Activated T-helper 17 cell treated with anti-CD3 and anti-CD28 coated beads, Interleukin-2, amount 50 U/mL, for 72 hours (primary cell): ENCODE measurements at places on chromosomes 2 and 18. TPM values are rescaled to one million over a fixed set of nuclear protein-coding genes. Genes with fewer than 3 reads are reported as not detected.
A peak's percentile ranks its signal among the peaks of the same experiment; 100 is the strongest.

GRCh38 chr2:185484602-185485001 is 254.0 kb upstream of the FSIP2 start:
- no peak for ATAC-seq

- ATAC-seq = no peak
These were observed 337.4 kb upstream of the PIK3C3 start for GRCh38 chr18:41617647-41618046.

DNA sequence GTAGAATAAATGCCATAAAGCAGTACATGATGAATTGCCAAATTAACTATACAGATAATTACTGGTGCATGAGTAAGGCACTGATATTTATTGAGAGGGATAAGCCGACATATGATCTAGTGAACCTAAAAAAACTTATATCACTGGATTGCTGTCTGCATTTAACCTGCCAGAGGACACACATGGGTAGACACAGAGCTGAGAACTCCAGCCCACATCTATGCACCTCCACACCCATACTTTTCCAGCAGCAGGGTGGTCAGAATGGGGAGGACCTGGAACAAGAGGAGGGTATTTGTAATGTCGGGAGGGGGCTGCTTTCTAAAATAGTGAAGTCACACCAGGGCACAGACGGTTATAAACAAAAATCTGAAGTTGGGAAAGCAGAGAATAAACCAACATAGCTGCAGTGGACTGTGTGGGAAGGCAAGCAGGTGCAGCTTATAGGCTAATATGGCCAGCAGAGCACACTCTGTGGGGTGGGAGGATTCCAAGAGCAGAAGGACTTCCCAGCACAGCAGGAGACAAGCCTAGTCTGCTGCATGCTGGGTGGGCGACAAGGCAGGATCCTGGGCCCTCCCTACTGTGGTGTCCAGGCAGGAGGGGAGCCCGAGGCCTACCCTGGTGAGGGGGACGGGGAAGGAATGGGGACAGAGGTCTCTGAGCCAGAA is 17.2 kb downstream of the ST3GAL5 start:
- ATAC-seq = no peak

- ATAC-seq = no peak
These were observed 29.1 kb upstream of the PMAIP1 start for GRCh38 chr18:59870623-59871130.

GRCh38 chr18:23479829-23480505 is 23.3 kb upstream of the RMC1 start:
- ATAC-seq = no peak

DNA sequence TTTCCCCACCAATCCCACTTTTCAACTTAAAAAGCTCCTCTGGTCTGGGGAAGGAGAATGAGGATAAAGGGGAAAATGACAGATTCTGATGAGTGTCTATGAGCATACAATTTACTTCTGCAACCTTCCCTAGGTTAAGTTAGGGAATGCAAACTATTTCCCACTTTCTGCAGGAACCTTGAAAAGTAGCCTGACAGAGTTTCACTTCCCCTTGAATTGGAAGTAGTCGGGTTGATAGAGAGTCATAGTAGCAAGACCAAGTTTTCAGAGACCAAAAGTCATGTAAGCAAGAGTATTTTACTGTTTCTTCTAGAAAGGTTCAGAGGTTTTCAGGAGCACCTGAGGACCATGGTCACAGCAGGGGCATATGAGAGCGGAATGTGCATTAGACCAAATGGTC is 815.1 kb downstream of the CPS1 start:
- no peak for ATAC-seq

- ATAC-seq = no peak
These were observed 9.7 kb upstream of the DNAJB2 start for GRCh38 chr2:219269362-219270054.

- ATAC-seq = no peak
These were observed 16.9 kb downstream of the GPR75 start for GRCh38 chr2:53842891-53843290.

GRCh38 chr18:31241900-31242409 is 76.0 kb upstream of the DSG1 start:
- no peak for ATAC-seq

- no peak for ATAC-seq
These were observed 251.1 kb downstream of the NCKAP5 start for GRCh38 chr2:133317178-133317577.

GRCh38 chr2:19035238-19035637 is 323.2 kb downstream of the OSR1 start:
- ATAC-seq = no peak

DNA sequence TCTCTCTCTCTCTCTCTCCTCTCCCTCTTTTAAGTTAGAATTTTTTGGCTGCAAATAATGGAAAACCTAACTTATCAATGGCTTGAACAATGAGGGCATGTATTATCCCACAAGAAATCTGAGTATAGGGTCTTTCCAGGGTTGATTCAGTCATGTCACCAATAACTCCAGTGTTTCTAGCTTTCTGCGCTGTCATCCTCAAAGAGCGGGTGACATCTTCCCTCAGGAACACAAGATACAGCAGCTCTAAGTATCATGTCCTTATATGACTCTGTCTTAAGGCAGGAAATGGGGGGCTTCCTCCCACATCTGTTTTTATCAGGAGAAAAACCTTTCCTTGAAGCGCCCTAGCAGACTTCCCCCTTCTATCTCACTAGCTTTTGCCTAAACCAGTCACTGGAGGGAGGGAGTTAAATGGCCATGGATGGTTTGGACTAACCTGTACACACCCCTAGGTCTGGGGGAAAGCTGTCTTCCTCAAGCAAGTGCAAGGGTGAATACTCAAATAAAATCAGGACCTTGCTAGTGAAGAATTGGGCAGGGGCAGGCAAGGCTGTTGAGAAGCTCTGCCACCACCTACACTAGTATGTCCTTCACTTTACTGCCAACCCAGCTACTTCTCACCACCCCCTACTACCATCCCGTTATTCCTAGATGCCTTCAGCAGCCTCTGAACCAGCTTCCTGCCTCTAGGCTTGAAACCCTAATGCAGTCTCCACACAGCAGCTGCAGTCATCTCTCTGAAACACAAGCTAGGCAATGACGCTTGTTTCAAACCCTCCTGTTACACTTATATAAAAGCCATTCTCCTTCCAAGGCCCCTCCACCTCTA is 7.5 kb upstream of the TUBA4A start:
- no peak for ATAC-seq

- ATAC-seq = peak; percentile 61
These were observed 88.1 kb downstream of the ASXL2 start for GRCh38 chr2:25790074-25790790.

GRCh38 chr2:238587776-238588660 is 161.3 kb downstream of the ASB1 start:
- no peak for ATAC-seq

DNA sequence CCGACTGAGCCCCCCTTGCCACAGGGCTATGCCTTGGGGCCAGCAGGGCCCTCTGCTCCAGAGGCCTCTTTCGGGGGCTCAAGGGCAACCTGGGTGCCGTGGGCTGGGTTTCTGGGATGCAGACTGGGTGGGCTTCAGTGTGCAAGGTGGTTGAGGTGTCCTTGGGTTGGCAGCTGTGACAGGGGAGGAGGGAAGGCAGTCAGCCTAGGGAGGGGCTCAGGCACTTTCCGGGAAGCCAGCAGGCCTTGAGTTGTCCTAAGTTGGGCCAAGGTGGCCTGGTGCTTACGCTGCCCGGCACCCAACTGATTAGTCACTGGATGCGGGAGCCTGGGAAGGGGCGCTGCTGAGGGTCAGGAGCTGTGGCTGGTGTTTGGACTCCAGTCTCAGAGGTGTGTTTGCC is 199.5 kb downstream of the TWIST2 start:
- ATAC-seq = no peak

GRCh38 chr18:13543811-13544732 is 182.3 kb downstream of the FAM210A start:
- ATAC-seq = no peak

DNA sequence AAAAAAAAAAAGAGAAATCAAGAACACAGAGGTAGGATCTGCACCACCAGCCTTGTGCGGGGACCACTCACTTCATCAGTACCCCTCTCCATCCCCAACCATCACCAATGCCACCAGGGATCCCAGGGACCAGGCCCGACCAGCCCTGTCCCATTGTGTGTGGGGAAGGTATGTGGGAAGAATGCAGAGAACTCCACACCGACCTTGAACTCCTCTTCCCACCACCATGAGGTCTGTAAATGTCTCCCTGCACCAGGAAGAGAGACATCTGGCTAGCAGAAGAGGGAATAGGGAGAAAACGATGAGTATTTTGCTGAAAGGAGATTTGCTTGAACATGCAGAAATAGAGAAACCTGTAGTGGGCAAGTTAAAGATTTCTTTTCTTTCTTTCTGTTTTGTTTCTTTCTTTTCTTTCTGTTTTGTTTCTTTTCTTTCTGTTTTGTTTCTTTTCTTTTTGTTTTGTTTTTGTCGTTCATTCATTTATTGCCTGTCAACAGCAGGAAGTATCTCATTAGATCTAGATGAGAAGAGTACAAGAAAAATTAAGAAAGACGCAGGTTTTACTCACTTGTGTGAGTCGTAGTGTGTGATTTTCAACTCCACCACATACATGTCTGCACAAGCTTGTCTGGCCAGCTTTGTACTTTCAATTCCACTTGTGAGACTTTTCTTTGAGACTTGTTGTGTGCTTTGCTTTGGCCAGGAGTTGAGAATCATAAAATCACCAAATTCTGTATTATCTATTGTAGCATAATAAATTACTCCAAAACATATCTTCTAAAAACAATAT is 179.8 kb upstream of the HAAO start:
- peak; percentile 64 for ATAC-seq

- no peak for ATAC-seq
These were observed 634 bp downstream of the MTIF2 start for GRCh38 chr2:55268288-55268906.

DNA sequence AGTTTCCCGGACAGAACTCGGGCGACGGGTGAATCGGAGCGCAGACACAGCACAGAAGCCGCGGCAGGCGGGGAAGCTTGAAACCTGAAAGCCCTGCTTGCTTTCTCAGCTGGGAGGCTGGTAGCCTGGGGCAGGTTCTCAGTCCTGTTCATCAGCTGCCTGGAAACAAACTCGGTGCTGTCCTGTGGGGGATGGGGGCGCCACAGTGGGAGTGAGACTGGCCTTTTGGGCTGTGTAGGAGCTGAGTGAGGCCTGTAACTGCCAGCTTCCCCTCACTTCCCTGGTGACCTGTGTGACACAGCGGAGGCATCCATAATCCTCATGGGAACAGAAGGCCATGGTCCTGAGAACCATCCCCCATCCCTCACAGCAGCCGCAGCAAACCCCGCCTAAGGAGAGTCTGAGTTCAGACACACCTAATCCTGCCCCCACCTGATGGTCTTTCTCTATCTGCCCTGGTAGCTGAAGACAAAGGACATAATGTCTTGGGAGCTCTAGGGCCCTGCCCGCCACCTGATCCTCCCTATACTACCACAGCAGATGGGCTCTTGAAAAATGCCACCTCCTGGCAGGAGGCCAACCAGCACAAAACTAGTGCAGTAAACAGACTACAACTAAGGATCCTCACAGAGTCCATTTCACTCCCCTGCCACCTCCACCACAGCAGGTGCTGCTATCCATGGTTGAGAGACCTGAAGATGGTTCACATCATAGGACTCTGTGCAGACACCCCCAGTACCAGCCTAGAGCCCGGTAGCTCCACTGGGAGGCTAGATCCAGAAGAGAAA is 52.7 kb upstream of the LDLRAD4 start:
- no peak for ATAC-seq

DNA sequence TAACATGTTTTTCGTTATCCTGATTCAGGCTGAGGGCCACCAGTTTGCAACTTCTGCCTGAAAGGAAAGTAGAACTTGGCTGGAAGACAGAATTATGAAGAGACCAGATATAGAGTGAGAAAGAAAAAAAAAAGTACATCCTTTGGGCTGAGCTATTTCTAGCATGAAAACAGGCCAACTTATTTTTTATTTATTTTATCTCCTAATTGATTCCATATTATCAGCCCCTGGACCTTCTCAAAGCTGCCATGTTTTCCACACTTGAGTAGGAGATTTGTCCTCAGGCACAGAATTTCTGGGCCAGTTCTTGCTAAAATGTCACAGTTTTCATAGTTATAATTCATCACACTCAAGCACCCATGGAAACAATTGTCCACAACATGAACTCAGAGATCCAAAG is 586.8 kb upstream of the CNTNAP5 start:
- no peak for ATAC-seq

GRCh38 chr2:203873921-203874631 is 6.5 kb downstream of the CTLA4 start:
- ATAC-seq = peak; percentile 5

- no peak for ATAC-seq
These were observed 1.1 kb downstream of the LRATD1 start for GRCh38 chr2:14633461-14634181.

The STPG4 gene
- 0.50 TPM for total RNA-seq

The CAPN13 gene
- not detected for total RNA-seq

The CCDC148 gene
- total RNA-seq = 0.93 TPM

The CTLA4 gene
- total RNA-seq = 282 TPM

The LBX2 gene
- total RNA-seq = 0.39 TPM

The COL4A4 gene
- total RNA-seq = 0.08 TPM

The CEP76 gene
- total RNA-seq = 12.0 TPM

The CDH20 gene
- not detected for total RNA-seq

The HAAO gene
- total RNA-seq = 0.98 TPM
